ENCODE measurements at places on chromosomes 3 and 15.

DNA sequence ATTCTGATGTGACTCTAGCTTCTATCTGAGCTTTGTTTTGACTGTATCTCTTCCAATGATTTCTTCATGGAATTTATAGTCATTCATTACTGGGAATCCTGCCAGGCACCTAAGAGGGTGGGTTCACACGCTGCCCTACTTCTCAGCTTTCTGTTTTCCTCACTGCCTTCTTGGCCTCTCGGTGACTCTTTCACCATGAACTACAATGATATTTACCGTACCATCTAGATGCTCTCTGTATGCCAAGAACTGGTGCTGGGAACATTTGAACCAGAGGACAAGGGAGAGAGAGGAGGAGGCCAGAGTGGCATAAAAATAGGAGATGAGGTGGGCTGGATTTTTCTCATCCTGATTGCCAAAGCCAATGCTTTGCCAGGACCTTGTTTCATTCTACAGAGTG is 280.0 kb upstream of the P2RY1 start:
- no peak for DNase-seq

GRCh38 chr3:69095636-69096035 is 10.9 kb downstream of the ARL6IP5 start:
- no peak for DNase-seq

GRCh38 chr3:71310980-71311660 is 272.4 kb downstream of the FOXP1 start:
- no peak for DNase-seq

GRCh38 chr3:123914829-123915228 is 30.7 kb upstream of the MYLK start:
- no peak for DNase-seq

DNA sequence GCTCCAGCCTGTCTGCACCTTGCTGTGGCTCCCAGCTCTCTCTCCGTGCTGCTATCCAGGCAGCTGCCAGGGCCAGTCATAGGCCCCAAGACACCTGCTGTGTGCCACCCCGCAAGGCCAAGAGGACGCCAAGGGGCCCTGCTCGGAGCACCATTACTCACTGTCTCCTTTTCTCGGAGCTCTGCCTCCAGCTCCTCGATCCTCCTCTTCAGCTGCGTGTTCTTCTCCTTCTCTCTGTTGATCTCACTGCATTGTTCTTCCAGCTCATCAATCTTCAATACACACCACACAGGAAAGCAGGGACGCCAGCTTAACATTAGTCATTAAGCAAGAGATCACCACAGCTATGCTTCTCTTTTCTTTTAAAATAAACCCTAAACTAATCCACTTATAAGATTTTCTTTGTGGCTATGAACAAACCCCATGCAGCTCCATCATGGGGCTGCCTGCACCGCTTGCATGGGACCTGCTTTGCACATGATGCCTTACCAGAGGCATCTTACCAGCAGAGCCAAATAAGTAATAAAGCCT is 42.6 kb downstream of the WHAMM start:
- no peak for DNase-seq

DNA sequence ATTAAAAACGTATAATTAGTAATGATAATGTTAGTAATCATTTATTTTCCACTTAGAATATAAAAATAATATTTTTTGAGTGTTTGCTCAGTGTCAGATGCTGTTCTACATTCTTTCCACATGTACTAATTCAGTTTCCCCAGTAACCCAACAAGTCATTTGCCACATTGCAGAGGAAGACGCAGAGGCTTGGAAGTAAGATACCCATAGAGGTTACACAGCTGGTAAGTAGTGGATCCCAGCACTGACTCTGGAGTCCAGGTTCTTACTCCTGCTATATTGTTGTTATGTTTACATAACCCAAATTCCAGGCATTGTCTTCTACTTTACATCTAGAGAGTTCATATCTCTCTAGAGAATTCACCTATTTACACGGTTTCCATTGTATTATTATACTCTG is 48.2 kb upstream of the MYO5C start:
- no peak for DNase-seq

Measured in left forelimb (tissue), 1 donor.